ENCODE measurements at places on chromosomes 2 and 18.

- DNase-seq, result no peak
These were observed 256.9 kb upstream of the DDX18 start for GRCh38 chr2:117557626-117558025.

- no peak for DNase-seq
These were observed 35.1 kb downstream of the DCDC2C start for GRCh38 chr2:3738454-3738853.

DNA sequence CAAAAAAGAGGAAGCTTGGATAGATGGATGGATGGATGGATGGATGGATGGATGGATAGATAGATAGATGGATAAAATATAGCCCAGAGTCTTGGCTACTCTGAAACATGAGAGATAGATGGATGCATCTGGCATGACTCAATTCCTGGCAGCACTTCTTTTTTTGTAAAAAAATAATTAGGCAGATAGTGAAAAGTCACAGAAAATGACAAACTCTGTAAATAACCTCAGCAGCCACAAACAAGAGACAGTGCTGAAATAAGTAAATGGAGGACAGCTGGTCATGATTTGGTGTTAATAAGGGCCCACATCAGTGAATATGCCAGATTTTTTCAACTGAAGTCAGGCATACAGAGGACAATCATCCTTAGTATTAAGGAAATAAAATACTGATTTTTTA lies 585.0 kb upstream of the GCFC2 start:
- no peak for DNase-seq

GRCh38 chr2:228094377-228094921 lies 87.0 kb downstream of the SPHKAP start:
- DNase-seq, result no peak

- DNase-seq, result no peak
These were observed 643.1 kb upstream of the LRRTM1 start for GRCh38 chr2:80947601-80948130.

DNA sequence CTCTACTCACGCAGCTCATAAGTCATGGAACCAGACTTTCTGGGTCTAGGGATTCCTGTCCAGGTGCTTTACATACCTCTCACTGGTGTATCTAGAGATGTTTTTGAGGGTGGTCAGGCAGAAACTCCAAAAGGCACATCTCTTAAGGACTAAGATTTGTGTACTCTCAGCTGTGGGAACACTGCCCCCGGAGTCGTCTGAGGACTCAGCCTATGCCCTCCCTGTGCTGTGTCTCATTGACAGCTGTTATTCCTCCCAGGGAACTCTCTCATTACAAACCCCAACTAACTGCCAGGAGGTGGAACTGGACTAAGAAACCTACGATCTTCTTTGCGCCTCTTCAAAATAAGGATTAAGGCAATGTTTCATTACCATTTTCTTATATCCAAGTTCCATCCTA lies 293.9 kb upstream of the DLGAP1 start:
- no peak for DNase-seq

- DNase-seq, result no peak
These were observed 26.6 kb downstream of the EML6 start for GRCh38 chr2:54750040-54750439.
